Activated CD4-positive, alpha-beta memory T cell treated with anti-CD3 and anti-CD28 coated beads for 36 hours (primary cell): ENCODE measurements at places on chromosomes 5 and 9.
A peak's percentile ranks its signal among the peaks of the same experiment; 100 is the strongest.

GRCh38 chr5:67910546-67910945, 305.0 kb upstream of the PIK3R1 start:
- no peak for DNase-seq

- DNase-seq: no peak
Observed at GRCh38 chr5:120236360-120236759, 227.7 kb upstream of the PRR16 start.

DNA sequence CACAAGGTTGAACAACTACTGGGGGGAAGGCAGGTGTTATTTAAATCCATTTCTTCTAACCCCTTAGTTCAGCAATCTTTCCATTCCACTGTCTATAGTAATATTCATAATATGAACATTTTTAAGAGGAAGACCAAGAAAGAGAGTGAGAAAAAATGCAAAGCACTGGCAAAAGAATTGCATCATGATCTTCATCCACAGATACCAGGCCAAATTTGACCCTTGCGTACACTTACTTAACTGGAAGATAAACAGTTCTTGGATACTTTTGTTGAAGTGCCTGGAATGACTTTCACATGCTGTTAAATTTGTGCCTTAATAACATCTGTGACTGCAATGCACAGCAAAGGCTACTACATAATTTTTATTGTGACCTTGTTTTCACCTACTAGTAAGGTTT, 1.8 kb downstream of the PFDN1 start:
- no peak for DNase-seq

GRCh38 chr9:106112935-106113334, 418.6 kb downstream of the TMEM38B start:
- no peak for DNase-seq

DNA sequence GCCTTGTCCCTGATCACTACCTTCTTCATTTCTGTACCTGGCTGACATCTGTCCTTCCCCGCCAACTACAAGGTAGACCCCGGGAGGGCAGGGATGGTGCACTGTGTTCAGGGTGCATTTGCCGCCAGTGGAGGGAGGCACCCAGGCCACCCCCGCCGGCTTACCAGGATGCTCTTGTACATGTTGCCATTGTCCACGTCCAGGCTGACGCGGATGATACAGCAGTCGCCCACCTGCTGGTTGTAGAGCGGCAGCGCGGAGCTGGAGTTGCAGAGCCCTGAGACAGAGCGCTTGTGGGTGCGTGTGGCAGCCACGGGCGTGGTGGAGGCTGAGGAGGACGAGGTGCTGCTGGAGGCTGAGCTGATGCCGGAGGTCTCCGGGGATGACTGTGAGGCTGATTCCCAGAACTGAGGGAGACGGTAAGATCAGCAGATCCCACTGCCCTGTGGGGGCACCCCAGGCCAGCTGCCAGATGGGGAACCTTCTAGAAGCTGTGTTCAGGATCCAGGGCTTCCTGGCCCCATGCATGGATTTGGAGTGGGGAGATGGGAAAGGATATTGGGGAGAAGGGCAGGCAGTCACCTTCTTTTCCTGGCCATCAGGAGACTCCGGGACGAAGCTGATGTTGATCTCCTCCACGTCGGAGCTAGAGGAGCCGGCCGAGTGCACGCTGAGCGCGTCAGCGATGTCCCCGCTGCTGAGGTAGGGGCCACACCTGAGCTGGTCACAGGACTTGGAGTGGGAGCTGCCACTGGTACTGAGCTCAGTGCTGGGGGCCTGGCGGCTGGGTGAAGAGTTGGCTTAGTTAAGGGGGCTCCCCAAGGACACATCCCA, 19.5 kb downstream of the RALGDS start:
- no peak for DNase-seq

DNA sequence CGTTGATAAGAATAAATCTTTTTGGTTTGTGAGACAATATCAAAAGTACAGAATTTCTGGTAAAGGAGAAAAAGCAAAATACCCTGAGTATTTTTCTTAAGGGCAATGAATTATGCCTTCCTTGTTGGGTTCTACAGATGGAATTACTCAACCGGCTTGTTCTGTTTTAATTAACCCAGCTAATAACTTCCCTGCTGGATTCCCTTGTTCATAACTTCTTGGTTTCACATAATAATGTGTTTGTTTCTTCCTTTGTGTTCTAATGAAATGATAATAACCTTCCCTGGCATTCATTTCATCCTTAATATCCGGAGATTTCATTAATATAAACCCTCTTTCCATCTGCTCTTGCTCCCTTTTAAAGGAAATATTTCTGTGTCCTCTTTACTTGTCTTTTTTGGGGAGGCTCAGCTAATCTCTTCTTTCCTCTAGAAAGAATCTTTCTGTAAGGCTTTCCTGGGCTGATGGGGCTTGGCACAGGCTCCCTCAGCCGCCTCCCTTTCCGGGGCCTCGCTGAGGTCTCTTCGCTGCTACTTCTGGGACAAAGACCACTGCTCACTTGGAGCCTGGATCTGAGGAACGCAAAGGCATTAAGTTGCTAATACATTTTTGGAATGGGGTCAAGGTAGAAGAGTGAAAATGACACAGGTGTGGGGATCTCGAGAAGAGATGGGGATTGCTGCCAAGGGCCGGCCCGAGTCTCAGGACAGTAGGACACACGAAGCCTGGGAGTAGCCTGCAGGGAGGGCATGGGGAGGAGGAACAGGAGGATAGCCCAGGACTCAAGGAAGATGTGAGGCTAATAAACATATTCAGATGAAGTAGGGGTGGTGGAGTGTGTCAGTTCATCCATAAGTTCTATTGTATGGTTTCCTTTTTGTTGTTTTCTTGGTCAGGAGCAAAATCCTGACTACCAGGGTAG, 118.5 kb downstream of the NRG2 start:
- DNase-seq: no peak

DNA sequence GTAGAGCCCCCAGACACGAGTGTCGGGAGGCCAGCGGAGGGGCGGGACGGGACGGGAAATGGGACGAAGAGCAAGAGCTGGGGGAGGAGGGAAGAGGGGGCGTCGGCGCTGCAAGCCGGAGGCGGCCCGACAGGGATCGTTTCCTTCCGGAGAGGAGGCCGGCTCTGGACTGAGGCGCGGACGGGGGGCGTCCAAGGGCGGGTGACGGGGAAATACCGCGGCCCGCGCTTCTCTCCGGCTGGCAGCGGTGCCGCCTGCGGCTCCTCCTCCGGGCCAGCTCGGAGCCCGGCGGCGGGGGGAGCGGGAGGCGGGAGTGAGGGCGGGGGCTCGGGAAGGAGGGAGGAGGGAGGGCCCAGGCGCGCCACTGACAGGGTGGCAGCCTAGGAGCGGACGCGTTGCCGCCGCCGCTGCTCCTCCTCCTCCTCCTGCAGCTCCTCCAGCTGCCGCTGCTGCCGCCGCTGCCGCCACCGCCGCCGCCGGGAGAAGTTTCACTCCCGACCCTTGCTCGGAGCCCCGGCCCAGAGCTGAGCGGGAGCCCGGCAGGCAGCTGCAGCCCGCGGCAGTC, at the start of gene CHSY3:
CHSY3 (plus strand) TSS at position 364 of the 565 bp plus-strand sequence.
- DNase-seq: peak; percentile 61

DNA sequence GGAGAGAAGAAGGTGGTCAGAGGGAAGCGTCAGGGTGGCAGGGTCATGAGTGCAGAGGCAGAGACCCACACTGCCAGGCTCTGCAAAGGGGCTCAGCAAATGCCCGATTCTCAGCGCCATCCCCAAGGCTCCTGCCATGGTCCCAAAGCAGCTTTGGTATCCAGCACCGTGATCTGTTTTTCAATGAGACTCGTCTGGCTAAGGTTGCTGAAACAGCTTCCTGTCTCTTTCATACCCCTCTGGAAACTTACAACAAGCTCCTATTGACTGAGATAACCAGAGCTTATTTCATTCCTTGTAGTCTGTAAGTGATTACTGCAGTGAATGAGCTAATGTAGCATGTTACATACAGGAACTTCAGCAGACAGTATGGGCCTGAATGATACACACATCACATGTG, 568.6 kb upstream of the DAP start:
- DNase-seq: no peak

- no peak for DNase-seq
Observed at GRCh38 chr5:177958696-177959095, 37.3 kb downstream of the PROP1 start.

DNA sequence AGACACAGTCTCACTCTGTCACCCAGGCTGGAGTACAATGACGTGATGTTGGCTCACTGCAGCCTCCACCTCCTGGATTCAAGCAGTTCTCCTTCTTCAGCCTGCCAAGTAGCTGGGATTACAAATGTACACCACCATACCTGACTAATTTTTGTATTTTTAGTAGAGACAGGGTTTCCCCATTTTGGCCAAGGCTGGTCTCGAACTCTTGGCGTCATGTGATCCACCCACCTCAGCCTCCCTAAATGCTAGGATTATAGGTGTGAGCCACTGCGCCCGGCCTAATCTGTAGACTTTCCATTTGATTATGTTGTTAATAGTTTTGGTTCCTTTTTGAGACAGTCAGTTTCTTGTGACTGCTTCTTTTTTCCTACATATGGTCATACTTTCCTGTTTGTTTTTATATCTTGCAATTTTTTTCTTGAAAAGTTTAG, 31.0 kb downstream of the MTREX start:
- DNase-seq: peak; percentile 81

DNA sequence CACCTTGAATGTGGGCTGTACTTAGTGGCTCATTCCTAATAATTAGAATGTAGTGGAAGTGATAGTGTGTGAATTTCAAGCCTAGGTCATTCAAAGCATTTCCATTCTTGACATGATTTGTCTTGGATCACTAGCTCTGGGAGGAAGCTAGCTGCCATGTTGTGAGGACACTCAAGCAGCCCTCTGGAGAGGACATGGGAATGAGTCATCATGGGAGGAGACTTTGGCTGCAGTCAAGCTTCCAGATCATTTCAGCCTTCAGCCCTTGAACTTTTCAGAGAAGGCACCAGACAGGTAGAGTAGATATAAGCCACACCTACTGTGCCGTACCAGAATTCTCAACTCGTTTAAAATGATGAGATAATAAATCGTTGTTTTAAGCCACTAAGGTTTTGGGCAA, 506.9 kb downstream of the ZNF608 start:
- DNase-seq: no peak

DNA sequence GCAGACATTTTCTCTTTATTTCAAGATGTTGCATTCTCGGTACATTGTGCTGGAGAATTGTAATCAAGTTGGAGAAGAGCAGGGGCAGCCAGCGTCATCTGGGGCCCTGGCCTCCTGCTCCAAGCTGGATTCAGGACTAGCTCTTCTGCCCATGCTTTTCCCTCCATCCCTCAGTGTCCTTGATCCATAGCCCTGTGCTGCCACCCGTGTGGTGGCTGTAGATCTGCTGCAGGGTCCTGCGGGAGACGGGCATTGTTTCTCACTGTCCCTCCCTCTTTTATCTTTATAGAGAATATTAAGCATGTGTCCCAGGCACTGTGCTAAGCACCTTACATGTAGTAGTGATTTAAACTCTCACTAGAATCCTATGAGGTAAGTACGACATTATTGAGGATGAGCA, 60.5 kb upstream of the HAND1 start:
- no peak for DNase-seq

DNA sequence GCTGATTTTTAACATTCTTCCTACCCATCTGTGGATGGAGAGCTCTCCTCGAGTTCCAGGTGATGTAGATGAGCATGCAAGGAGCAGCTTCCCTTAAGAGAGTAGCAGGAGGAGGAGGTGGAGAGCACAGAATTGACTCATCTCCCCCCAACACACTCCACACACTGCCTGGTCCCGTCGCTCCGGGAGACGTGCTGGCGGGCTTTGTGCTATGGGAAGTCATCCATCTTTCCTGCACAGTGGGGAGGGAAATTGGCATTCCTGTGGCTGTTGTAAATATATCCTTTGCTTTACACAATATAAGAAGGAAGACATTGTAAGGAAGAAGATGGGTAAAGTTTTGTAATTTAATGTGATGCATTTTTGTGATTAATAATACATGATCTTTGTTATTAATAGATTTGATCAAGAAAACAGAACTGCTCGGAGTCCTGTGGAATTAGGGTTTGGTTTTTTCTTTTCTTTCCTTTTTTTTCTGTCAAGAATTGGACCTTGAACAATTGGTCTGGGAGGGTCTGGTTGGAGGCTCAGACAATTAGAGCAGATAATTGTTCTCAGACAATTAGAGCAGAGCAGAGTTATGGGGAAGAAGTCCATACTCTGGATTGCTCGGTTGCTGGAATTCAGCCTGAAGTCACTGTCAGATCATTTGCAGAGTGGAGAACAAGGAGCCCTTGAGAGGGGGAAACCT, 297.8 kb downstream of the GADD45G start:
- DNase-seq: no peak

- DNase-seq: no peak
Observed at GRCh38 chr9:116391306-116391900, 237.8 kb downstream of the PAPPA start.

DNA sequence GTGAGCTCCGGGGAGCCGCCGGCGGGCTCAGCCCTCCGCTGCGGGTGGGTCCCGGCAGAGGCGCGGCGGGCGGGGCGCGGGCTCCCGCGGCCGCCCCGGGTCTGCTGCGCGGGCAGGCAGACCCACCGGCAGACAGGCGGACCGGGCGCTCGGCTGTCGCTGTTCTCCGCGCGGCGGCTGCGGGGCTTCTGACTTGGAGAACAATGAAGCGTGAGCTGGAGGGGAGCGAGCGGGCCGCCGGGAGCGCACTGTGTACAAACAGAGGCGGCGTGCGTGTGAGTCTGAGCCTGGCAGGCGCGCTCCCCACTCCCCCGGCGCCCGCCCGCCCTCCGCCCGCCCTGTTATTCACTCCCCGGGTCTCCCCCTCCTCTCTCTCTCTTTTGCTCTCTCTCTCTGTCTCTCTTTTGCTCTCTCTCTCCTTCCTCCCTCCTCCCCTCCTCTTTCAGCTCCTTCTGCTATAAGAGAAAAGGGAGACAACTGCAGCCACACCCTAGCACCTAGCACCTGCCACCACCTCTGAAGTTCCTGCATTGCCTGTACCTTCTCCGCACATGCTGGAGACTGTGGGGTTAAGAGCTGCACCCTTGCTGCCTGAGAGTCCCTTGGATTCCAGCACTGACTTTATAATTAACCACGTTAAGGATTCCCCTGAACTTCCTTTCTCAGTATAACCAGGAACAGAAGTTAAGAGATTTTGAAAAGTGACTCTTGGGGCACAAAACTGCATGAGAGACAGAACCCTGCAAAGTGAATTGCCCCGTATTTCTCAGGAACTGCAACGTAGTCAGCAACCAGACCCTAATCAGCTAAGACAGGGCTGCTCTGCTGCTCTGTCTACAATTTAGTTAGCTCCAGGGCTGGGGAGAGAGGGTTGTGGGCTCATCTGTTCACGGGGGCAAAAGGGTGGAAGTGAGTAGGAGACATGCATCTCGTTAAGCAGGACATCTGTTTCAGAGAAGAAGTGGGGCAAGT, at the start of gene EDIL3:
EDIL3 (minus strand) TSS at position 277 of the 972 bp plus-strand sequence. CDS start 506 bp downstream, outside the sequence.
- no peak for DNase-seq

GRCh38 chr5:77957-78804, 13.8 kb upstream of the PLEKHG4B start:
- DNase-seq: peak; percentile 45

GRCh38 chr9:75906531-75906930, 16.1 kb downstream of the PCSK5 start:
- no peak for DNase-seq

GRCh38 chr9:130842545-130842944, 7.5 kb downstream of the ABL1 start:
- no peak for DNase-seq
